ENCODE measurements at places on chromosomes 6 and 20. TPM values are rescaled to one million over a fixed set of nuclear protein-coding genes. Genes with fewer than 3 reads are reported as not detected.

DNA sequence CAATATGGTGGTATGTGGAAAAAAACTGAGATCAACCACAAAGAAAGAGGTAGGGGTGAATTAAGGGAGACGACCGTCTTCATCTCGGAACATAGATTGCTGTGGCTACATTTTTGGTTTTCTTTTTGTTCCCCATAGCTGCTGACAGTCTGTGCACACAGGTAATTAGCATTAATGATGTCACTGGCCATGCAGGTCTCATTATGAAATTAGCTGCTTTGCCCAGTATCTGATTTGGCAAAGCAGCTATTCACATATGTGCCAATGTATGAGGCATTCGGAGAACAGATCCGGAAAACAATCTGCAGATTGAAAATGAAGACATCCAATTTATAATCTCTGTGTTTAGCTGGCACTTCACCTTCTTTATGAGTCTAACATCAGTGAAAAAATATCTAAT lies 13.1 kb downstream of the NOX3 start:
- DNase-seq = no peak

GRCh38 chr6:125073071-125073470 lies 80.5 kb upstream of the TPD52L1 start:
- DNase-seq = no peak

- no peak for DNase-seq
Observed at GRCh38 chr6:131103296-131103695, 32.0 kb upstream of the AKAP7 start.

- peak; percentile 15 for DNase-seq
Observed at GRCh38 chr6:138772596-138773176, 883 bp upstream of the CCDC28A start.

DNA sequence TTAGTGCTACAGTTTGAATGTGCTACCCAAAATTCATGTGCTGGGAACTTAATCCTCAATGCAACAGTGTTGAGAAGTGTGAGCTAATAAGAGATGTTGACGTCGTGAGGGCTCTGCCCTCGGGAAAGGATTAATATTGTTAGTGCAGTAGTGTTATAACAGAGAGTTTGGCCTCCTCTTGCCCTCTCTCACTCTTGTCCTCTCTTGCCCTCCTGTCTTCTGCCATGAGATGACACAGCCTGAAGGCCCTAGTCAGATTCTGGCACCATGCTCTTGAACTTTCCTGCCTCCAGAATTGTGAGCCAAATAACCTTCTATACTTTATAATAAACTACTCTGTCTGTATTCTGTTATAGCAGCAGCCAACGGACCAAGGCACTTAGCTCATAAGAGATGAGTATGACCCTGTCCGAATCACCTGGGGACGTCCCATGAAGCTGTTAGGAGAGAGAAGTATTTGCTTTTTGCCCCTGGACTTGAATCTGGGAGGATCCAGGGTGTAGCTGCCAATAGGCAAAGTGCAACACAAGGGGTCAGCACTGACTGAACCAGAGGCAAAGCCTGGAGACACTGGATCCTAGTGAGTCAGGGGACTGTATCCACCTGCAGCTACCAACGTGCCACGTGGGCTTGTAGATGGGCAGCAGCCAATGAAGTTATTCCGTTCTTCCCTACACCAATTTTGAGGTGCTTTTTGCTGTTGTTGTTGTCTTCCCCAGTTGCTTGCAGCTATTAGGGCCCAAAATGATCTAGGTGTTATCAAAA lies 233.7 kb downstream of the THBS2 start:
- DNase-seq = no peak

DNA sequence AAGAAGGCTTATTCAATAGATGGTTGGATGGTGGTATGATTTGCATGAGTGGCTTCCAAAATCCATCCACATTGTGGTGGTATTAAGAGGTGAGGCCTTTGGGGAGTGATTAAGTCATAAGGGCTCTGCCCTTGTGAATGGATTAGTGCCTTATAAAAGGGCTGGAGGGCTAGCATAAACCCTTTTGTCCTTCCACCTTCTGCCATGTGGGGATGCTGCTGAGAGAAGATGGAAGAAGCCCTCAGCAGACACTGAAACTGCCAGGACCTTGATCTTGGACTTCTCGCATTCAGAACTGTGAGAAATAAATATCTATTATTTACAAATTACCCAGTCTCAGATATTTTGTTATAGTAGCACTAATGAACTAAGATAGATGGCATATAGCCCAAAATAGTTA lies 27.8 kb upstream of the SRPK1 start:
- no peak for DNase-seq

DNA sequence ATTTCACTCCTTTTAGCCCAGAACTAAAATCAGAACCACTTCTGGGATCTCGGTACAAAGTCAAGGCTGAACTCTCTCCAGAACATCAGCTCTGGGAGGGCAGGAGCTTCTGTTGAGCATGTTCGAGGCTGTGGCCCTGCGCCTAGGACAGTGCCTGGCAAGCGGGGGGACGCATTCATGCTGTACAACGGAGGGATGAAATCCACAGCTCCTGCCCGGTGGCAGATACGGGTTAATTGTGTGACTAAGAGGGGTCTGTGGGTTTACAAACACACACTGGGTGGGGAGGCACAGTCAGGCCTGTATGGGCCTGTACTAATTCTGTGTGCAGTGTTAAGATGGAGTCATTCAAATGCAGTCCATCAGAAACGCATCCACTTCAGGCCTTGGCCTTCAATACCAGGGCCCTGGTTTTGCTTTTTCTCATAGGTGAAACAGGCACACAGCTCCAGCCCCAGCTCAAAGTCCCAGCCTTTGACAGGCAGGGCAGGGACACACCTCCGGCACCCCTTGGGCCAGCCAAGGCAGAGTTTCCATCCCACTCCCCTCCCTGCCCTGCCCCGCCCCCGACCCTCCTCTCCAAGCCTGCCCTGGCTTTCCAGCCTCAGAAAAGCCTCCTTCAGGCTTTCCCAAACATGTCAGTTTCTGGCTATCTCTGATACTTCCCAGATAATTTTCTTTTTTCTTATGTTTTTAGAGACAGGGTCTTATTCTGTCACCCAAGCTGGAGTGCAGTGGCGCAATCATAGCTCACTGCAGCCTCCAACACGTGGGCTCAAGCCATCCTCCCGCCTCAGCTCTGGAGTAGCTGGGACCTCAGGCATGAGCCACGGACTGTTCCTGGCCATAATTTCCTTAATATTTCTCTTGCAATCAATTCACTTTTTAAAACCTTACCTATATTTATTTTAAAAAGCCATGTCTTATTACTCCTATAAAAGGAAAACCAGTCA lies 109.8 kb downstream of the SULF2 start:
- no peak for DNase-seq

DNA sequence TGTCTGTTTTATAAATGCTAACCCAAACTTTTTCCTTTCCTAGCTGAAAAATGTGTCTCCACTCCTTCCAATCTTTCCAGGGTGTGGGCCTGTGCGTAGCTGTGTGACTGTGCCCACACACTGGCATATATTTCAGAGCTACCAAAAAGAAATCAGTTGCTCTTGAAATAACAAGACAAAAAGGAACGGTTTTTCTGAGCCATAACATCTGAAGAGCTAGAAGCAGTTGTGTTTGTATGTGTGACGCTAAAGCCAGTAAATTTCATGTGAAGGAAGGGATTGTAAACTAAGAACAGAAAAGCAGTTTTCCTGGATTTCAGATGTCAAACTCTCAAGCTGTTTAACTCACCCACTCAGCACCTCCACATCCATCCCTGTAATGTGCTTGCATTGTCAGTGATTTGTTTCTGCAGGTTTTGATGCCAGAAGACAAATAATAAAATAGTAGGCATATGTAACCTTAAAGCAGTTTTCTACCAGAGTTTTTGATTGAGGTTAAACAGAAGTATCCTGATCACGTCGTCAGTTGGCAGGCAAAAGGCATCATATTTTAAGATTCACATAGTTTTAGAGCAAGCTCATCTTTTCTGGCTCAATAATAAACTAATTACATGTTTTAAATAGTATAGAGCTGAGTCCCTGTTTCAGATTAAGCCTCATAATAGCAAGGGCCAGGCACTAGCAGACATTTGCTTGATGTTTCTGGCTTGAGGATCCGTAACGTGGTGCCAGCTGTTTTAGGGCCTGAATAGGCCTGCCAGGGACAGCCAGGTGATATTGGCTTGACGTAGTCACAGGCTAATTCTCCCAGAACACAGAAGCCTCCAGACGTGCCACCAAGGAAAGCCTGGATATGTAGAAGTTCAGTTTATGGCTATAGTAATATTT lies 90.9 kb downstream of the FOXO3 start:
- DNase-seq = no peak

- DNase-seq = no peak
Observed at GRCh38 chr6:29730575-29731126, 7.4 kb downstream of the HLA-F start.

DNA sequence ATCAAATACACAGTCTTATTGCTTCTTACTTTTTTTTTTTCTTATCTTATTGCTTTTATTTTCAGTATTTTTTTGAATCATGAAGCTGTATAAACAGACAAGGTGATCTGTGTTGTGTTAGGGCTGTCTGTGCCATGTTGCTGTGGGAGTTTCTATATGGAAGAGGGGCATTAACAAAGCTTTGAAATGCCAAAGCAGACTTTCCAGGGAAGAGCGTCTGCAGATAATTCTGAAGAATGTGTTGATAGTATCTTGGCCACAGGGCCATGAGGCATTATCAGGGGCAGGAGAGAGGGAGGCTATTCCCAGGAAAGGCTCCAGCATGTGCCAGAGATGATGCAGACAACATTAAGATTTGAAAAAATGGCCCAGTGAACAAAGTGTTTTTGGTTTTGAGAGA lies 354.5 kb downstream of the UTRN start:
- DNase-seq = no peak

DNA sequence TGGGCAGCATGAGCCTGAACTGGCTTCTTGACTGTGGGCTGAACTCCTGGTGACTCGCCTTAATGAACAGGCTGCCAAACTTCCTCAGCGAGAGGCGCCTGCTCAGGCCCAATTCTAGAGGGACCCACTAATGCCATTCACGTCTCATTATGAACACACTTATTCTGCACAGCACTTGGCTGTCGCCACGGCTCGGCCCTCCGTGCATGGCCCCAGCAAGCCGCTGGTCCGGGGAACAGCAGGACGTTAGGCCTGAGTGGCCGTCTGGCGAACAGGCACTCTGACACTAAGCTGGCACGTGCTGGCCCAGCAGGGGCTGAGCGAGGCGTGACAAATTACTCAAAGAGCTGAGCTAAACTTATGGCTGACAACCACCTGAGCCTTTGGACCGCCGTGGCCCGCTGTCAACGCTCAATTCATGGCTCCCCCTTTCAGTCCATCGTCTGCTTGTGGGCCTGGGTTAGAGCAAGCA lies 45.9 kb downstream of the INSM1 start:
- no peak for DNase-seq

- DNase-seq = no peak
Observed at GRCh38 chr6:134787261-134787877, 162.5 kb downstream of the ALDH8A1 start.

DNA sequence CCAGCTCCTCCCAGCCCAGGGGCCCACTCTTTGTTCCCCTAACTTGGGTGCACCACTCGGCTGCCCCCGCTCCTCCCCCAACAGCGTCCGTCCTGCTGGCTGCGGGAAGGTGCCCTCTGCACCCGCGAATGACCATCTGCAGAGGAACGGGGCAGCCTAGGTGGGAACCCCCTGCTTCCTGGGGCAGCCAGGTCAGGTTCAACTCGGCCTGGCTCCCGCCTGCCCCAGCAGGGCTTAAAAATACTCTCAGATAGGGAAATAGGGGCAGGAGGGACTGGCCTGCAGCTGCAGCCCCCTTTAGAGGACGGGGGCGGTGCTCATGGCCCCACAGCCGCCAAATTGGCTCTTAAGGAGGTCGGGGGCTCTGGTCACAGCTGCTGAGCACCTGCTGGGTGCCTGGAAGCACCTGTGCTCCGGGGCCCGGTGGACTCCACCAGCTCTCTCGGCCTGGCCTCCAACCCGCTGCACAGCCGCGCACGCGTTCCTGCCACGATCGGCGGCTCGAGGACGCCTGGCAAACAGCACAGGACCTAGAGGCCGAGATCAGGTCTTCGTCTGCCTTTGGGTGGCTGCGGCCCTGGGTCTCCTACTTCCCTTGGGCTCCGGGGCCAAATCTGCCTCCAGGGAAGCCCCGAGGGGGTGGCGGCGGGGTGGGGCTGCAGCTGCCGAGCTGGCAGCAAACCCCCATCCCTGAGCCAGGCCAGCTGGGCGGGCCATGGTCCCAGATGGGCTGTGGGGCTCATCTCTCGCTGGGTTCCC lies 700 bp upstream of the LAMA5 start:
- peak; percentile 43 for DNase-seq

DNA sequence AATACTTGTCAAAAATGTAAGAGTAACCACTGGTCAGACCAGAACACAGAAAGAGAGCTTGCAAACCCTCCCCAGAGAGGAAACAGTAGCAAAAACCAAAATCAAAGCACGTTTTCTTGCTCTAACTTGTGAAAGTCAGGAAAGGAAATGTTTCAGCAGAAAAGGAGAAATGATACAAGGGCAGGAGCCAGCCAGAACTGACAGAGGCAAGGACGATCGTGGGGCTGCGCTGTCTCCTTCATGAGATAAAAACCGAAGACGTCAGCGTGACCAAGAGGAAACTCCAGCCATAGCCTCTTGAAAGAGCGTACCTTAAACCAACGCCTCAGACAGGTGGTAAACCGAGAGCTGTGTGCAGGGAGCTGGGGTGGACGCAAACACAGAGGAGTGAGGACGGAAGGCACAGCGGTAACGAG lies 27.5 kb downstream of the LAMA5 start:
- DNase-seq = no peak

GRCh38 chr6:161001421-161001820 lies 9.9 kb downstream of the MAP3K4 start:
- DNase-seq = no peak

DNA sequence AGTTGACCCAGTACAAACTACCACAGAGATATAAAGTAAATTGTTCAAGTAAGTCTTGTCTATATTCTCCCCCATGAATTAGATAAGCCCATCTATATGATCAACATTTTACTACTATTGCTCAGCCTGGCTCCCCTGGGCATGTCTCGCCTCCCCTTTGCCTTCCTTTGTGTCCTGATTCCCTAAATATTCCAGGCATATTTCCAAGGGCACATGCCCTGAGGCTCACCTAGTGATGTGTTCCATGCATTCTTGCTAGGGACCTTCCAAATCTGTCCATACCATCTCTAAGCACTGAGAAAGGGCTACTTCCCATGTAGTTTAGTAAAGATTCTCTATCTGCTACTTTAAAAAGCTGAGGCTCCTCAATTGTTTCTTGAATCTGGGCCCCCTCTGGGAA lies 309.5 kb upstream of the PRND start:
- DNase-seq = no peak

CGA gene
- not detected for total RNA-seq

C4B gene
- 2.8 TPM for total RNA-seq

CNKSR3 gene
- total RNA-seq = 0.58 TPM

E2F3 gene
- 17.5 TPM for total RNA-seq

GSTA4 gene
- total RNA-seq = 28.9 TPM
